Inflammatory macrophage treated with lipopolysaccharide for 1 hour (primary cell): ENCODE measurements at places on chromosomes 6 and 20.

DNA sequence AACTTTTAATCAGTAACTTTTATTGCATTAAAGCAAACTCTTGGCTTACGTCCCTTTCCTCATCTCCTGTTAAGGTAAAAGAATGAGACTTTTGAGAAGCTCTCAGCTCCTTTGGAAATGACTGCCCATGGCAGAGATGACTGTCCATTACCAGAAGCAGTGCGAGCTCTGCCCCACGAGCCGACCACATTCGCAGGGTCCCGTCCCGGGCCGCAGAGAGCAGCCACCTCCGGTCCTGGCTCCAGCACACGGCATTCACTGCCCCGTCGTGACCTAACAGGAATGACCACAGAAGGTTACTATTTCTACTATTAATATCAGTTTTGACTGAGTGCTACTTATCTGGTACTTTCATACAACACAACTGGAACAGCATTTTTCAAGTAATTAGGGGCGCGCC, 63.4 kb downstream of the WDR27 start:
- no peak for DNase-seq

DNA sequence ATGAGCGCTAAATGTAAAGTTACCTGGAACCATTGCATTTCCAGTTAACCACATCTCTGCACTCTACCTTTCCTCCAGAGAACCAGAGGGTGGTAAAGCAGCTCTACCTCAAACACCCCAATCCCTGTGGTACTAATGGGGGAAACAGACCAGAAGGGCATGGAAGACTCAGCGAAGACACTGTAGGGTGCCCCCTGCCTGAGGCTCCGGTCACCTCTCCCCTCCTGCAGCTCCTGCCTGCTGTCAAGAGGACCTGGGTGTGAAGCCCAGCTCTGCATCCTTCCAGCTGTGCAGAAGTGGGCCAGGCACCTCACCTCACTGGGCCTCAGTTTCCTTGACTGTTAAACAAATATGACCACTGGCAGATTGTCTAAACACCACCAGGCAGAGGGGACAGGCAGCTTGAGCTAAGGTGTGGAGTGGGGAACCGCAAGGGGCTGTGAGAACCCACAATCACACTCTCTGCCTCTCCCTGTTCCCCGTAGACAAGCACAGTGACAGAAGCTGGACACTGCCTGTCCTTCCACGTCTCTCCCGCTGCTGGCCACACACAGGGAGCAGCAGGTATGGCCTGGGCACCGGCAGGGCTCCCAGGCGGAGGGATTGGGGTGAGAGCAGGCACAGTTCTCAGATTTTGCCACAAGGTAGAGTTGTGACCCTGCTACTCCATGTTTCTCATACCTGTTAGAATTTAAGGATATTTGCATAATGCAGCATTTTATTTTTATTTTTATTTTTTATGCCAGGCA, 9.1 kb upstream of the BPIFA2 start:
- DNase-seq, result no peak

GRCh38 chr20:1825507-1825906, 69.7 kb upstream of the SIRPA start:
- DNase-seq, result no peak

DNA sequence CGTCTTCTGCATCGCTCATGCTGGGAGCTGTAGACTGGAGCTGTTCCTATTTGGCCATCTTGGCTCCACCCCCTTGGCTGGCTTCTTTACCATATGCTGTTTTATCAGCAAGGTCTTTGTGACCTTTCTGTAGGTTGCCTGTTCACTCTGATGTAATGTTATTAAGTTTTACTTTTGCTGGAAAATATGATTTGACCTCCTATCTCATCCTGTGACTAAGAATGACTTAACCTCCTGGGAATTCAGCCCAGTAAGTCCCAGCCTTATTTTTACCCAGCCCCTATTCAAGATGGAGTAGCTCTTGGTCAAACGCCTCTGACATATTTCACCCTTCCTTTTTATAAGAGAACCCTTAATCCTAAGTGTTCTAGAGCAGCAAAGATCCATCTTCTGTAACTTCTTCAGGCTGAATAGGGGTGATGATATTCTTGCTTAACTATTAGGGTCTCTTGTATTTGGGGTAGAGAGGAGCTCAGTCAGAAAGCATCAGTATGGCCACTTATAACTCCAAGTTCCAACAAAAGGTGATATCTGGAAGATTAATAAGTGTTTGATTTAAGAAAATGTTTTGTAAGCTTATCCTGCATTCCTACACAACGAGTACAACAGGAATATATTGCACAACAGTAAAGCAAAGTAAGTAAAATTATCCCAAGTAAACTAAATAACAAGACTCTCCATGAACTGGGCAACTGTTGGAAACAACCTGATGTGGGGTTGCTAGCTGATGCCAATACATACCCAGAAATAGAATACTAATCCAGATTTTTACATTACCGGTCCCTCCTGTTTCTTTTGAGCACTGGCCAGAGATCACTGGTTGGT, 23.1 kb upstream of the HMGN3 start:
- DNase-seq, result no peak

DNA sequence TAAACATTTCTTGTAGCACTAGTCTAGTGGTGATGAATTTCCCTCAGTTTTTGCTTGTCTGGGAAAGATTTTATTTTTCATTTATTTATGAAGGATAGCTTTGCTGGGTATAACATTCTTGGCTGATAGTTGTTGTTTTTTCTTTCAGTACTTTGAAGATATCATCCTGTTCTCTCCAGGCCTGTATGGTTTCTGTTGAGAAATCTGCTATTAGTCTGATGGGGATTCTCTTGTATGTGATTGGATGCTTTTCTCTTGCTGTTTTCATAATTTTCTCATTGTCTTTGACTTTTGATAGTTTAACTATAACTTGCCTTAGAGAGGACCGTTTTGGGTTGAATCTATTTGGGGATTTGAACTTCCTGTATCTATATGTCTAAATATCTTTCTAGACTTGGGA, 207.1 kb downstream of the PACRG start:
- DNase-seq, result no peak

DNA sequence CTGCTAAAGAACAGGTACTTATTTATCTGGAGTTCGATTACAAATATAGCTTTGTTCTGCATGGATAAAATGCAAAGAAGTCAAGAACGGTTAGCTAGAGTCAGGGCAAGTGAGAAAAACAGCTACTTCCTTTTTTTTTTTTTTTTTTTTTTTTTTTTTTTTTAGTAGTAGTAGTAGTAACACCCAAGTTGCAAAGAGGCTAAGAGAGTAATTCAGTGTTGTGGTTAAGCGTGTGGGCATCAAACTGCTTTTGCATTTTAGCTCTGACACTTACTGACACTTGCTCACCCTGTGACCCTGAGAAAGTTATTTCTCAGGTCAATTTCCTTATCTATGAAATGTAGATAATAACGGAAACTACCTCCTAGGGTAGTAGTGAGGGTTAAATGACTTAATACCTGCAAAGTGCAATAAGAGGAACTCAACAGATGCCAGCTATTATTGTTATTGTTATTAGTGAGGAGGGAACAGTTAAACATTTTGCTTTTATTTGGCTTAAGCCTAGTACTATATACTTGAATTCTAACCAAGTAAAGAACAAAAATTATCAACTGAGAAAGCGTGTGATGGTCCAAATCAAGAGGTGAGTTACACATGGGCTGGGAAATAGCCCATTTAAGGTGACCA, 86.7 kb upstream of the BACH2 start:
- DNase-seq, result peak; percentile 58

DNA sequence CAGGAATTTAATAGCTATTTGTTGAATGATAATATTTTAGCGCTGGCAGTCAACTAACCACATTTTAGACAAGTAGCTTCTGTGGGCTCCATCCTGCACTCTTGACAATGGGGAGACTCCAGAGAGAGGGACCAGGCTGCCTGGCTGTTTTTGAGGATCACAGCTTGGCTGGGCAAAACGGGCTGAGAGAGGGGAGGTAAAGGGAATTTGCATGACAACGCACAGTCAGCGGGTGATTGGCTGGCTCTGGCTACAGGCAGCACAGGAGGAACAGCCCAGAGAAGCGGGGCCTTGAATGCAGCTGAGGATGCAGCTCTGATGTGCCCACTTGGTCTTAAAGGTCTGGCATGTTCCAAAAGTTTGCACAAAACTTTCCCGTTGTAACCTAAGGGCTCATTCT, 41.2 kb downstream of the LRFN2 start:
- DNase-seq, result no peak

DNA sequence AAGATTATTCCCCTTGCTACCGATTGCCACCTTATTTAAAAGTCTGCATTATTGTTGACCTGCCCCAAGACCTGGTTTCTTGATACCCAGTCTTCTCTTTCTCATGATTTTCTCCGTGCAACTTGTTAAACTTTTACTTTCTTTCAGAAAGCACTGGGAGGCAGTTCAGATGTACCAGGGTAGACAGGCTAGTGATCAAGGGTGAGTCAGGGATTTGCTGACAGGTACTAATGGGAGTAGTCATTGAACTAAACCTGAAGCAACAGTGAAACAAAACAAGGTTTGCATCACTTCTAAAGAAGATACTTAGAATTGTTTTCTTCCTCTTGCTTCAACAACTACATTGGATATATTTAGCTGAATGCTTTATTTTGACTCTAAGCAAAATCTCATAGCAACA, 124.4 kb downstream of the KCNQ5 start:
- DNase-seq, result no peak
